Muscle of leg (tissue), 16 donors: ENCODE measurements at places on chromosomes 5 and 9. TPM values are rescaled to one million over a fixed set of nuclear protein-coding genes. Genes with fewer than 3 reads are reported as not detected.

GRCh38 chr9:5493679-5494511 is 16.4 kb upstream of the PDCD1LG2 start:
- DNase-seq = peak; percentile 78

The SEC61B gene
- total RNA-seq = 113 TPM

DNA sequence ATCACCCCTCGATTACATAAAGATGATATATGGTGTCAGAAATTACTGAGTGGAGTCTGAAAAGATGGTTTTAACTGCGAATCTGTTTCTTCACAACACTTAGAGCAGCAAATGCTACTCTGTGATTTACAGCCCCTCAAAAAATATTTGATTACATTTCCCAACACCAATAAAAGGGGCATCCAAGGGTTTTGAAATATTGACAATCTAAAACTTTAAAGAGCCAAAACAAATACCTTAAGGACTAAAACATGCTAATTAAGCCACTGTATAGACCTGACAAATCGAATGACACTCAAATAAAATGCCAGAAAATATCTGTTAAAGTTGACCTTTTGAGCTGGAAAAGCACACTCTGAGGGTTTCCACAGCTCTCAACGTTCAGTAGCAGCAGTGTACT is 73.2 kb downstream of the ELAVL2 start:
- no peak for DNase-seq

GRCh38 chr9:124790301-124790700 is 13.4 kb downstream of the OLFML2A start:
- no peak for DNase-seq

DNA sequence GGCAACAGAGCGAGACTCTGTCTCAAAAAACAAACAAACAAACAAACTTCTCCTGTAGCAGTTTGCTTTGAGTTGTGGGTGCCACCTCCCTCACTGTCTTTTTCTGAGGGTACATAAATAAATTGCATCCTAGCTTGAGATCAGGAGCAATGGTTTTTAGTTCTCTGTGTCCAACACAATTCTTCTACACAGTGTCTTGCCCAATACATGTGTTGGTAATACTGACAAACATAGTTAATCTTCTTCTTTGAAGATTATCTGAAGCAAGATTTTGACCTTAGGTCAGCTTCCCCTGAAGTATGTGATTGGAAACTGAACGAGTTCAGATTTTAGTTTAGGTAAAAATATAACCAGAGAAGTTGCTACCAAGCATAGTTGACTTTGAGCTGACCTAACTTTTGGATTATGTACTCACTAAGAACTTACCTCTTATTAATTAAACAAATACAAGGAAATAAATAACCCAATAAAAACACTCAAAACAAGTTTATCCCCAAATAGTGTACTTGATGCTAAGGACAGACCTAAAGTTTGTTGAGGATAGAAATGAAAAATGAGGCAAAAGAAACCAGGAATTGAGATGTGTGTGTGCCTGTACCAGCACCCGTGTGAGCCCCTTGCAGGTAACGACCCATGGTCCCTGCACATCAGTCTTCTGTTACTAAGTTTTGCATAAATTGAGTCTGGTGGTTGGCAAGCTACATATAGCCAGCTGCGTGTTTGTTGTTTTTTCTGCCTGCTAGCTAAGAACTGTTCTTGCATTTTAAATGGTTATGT is 16.2 kb downstream of the TJP2 start:
- no peak for DNase-seq

GRCh38 chr5:2134543-2135292 is 252.0 kb upstream of the IRX4 start:
- peak; percentile 14 for DNase-seq

DNA sequence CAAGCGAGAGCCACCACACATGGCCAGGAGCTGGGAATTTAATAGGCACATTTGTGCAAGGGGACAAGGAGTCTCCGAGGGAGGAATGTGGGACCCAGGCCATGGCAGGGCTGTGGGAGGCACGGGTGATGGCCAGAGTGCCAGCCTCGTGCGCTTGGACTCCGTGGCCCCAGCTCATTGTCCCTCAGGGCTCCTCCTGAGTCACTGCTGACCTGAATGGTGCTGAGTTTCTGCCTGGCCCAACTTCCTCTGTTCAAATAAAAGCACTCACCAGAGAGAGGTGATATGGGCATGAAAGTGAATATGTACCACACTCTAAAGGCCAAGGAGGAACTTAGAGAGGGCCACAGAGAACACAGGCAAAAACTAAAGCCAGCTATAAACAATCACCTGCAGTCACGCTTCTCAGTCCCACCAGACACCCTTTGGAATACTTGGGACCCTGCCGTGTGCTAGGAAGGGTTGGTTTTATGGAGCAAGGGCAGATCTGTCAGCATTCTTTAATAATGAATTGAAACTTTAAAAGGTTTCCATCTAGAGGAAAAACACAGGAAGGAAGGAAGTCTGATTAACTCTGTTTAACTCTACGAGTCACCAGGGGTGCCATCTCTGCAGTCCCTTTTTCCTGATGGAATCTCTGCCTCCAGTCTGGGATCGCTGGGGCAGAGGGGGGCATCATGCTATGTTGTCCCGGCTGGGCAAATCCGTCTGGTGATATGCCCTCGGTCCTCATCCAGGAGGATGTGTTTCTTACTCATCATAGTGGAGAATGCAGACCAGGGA is 25.1 kb upstream of the UBE2QL1 start:
- no peak for DNase-seq

- peak; percentile 66 for DNase-seq
These were observed 136.0 kb upstream of the NREP start for GRCh38 chr5:111892949-111893348.

- DNase-seq = no peak
These were observed 15.7 kb downstream of the TMEM171 start for GRCh38 chr5:73136055-73136562.

The ARRDC1 gene
- total RNA-seq = 27.1 TPM

The HTR1A gene
- total RNA-seq = not detected

DNA sequence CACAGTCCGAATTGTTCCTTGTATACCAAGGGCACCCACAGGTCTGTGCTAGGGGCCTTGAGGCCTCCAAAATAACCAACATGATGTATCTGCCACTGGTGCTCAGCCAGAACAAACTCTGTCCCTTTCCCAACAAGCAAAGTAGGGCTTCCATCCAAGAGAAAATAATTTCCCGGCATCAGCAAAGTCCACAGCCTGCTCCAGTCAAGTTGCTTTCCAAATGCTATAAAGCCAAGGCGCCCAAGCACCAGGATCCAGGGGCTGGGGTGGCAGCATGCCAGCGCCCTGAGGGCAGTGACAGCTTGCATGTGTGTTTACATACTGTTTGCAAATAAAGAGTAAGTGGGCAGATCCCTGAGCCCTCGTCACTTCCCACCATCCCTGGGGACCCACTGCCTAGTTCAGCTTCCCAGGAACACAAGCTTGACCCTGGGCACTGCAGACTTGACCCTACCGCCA is 155.9 kb downstream of the ERCC6L2 start:
- DNase-seq = peak; percentile 81

DNA sequence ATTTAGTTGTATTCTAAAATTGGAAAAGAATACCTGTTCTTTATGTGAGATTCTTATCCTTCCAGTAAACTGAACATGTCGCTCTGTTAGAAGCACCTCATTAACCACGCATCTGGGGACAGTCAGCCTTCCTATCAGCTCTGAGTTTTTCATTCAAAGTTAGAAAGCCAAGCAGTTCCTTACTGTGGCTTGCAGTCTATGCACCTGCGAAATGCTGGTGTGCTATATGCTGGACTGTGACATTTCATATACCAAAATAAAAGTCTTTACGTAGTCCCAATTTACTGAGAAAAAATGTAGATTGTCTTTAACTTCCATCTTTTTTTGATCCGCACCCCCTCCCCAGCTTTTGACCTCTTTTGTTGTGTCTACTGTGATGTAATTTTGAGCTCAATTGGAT is 4.3 kb downstream of the ANP32B start:
- no peak for DNase-seq

The MBLAC2 gene
- total RNA-seq = 3.1 TPM

GRCh38 chr5:137730336-137730735 is 5.6 kb downstream of the KLHL3 start:
- no peak for DNase-seq

The PCDHGA11 gene
- total RNA-seq = 3.1 TPM

GRCh38 chr9:95147452-95148207 is 169.9 kb downstream of the FANCC start:
- no peak for DNase-seq

- no peak for DNase-seq
These were observed 47.9 kb upstream of the TBC1D9B start for GRCh38 chr5:179955630-179956029.

- DNase-seq = no peak
These were observed 360.8 kb upstream of the PANK3 start for GRCh38 chr5:168939887-168940544.

The LIFR gene
- 64.2 TPM for total RNA-seq

DNA sequence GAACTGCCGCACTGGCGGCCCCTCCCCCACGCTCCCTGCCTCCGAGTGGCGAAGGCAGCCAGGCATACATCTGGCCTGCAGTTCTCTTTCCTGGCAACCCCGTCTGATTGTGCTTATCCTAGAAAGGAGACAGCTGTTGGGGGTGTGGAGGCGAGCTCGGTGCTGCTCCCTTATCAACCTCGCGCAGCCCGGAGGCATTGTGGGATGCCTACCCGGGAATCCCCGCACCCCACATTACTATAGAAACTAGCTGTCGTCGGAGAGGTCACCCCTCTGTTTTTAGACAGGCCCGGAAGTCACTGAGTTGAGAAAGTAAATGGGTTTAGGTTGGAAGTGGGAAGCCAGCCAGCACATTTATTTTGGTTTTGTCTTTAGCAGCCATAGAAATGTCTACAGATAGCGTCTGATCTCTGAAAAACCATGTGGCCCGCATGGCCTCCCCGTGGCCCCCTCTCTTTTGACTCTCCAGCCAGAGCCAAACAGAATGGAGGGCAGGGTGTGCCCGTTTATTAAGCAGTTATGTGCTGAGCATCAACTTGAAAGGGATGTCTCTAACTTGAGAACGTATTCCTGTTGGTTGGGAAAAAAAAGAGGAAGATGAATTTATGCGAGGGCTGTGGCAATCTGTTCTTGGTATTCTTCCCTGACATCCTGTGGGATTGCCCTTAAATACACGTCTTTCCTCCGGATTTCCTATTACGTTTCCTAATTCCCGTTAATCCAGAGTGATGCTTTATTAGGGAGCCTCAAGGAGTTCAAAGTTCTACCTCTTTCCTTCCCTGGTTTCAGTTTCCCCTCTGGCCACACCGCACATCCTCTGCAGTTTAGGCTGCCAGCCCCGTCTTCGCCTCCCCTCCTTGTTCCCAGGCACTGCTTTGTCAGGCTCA is 3.9 kb downstream of the STC2 start:
- DNase-seq = peak; percentile 90

DNA sequence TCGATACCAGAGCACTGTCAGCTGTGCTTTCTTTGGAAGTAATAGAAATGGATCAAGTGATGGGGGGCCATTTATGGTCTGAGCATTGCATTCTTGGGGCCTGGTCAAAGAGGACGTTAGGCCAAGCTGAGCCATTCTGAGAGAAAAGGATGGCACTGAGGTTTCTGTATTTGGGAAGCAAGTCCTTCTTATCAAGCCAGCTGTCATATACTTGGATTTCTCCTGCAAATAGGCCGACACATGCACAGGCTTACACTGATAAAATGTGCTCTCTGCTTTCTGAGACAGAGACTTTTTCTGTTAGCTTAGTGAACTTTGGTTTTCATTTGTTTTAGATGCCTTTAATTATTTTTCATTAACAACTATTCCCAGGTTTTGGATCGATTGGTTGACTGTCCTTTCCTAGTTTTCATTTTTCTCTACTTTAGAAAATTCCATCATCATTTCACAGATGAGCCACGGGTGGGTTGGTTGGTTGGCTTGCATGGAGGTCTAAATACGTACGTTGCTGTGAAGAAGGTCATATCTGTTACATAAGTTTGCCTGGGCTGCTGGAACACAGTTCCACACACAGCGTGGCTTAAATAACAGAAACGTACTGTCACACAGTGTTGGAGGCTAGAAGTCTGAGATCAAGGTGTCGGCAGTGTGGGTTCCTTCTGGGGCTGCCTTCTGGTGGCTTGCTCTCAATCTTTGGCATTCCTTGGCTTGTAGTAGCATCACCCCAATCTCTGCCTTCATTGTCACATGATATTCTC is 20.3 kb downstream of the TMOD1 start:
- DNase-seq = no peak

- peak; percentile 21 for DNase-seq
These were observed 326.5 kb downstream of the CAAP1 start for GRCh38 chr9:26566141-26566540.

The ZNF354B gene
- total RNA-seq = 13.3 TPM

DNA sequence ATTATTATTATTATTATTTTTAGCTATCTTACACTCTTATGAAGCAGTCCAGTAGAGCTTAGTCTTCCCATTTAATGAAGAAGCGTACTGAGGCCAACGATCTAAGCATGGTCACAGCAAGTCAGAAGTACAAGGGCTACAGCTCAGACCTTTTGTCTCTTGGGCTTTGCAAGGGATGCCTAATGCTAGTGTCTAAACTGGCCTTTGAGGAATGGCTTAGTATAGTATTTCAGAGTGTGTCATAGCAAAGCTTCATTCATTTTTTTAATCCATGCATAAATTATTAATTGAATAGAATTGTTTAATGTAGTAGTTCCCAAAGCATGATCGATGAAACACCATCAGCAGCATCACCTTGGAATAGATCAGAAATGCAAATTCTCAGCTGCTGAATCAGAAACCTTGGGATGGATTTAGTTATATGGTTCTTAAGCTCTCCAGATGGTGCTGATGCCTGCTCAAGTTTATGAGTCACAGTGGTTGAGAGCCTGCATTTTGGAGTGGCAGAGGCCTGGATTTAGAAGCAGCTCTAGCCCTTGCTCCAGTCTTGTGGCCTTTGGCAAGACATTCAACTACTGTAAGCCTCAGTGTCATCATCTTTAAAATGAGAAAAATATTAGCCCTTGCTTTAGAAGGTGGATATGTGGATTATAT is 6.1 kb downstream of the IL12B start:
- no peak for DNase-seq

GRCh38 chr9:98276907-98277469 is 21.5 kb upstream of the TBC1D2 start:
- DNase-seq = no peak

DNA sequence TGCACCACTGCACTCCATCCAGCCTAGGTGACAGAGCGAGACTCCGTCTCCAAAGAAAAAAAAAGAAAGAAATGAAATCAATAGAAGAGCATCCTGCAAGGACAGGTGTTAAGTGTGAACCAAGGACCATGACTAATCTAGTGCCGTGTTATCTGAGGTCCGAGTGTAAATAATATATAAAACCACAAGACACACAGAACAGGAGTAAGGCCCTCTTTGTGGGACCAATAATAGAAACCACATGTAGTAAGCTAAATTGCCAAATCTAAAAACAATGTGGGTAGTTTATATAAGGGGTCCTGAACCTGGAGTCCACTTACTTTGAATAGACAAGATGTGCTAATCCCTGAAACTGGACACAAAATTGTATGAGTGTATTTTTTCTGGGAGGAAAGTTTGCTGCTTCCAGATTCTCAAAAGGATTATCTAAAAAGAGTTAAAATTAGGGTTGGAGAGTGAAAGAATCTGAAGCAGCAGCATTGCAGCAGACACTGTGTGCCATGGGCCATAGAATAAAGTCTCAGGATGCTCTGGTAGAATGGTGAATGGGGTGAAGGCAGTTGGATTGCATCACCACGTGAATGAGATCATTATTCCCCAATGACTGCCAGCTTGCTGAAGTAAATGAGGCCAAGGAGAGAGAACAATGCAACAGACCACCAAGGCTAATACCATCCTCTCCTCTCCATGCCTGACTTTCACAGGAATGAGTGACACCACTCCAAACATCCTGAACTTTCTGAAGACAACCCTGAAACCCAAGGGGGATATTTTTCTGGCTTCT is 222.7 kb downstream of the DCP2 start:
- no peak for DNase-seq
